ENCODE measurements at places on chromosomes 2 and 18. TPM values are rescaled to one million over a fixed set of nuclear protein-coding genes. Genes with fewer than 3 reads are reported as not detected.

DNA sequence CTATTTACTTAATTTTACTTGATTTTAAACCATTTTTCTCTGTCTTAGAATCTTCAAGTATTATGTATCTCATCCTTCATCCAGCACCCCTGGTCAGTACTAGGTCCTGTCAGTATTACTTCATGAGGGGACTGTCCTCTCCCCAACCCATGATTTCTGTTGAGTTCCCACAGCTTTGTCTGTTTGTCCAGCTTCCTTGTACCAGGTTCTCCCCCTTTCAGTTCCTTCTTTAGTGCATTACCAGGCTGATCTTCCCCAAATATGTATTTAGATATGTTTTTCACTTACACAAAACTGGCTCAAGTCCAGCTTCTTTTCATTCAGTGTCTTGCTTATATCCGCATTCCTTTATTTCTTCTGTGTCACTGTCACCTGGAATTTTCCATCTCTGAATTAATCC is 13.8 kb upstream of the TTC27 start:
- DNase-seq: no peak

DNA sequence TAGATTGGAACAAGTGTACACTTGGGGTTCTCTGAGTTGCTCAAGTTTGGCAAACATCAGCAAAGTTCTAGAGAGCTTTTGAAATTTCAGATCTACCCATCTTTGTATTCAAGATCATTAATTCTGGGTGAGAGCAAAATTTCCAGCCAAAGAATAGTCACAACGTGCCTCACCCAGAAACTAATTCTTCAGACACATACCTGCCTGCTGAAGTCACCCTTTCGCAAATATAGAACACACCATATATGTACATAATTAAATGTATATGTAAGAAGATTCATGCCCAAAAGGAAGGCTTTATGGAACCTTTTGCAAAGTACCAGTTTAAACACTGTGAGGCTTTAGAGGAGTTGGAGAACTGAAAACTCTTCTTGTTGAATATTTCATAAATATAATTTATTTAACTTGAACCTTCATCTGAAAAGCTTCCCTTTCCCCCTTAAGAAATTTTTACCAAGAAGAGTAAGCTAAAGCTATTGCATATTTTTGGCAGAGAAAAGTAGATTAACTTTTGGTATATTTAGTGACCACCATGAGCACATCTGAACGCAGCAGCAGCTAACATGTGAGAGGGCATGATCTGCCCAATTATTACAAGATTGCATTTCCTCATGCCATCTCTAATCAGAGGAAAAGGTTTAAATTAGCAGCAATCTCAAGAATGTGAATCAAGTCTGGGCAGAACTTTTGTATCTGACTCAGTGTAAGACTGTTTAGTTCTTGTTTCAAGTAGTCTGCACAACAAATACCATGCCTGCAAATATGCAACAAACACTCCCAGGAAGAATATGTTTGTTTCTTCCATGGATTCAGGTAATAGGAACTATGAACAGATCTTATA is 8.2 kb downstream of the RND3 start:
- no peak for DNase-seq

GRCh38 chr2:116988303-116988702 is 826.2 kb upstream of the DDX18 start:
- DNase-seq: no peak

Gene LYPD6
- polyA plus RNA-seq: 18.1 TPM

Gene TSPYL6
- not detected for polyA plus RNA-seq

Gene GALNT13
- polyA plus RNA-seq: 2.1 TPM
